Stimulated activated CD8-positive, alpha-beta memory T cell treated with anti-CD3 and anti-CD28 coated beads, Interleukin-15, amount 100 ng/mL, for 24 hours (primary cell): ENCODE measurements at places on chromosomes 13 and 19.

DNA sequence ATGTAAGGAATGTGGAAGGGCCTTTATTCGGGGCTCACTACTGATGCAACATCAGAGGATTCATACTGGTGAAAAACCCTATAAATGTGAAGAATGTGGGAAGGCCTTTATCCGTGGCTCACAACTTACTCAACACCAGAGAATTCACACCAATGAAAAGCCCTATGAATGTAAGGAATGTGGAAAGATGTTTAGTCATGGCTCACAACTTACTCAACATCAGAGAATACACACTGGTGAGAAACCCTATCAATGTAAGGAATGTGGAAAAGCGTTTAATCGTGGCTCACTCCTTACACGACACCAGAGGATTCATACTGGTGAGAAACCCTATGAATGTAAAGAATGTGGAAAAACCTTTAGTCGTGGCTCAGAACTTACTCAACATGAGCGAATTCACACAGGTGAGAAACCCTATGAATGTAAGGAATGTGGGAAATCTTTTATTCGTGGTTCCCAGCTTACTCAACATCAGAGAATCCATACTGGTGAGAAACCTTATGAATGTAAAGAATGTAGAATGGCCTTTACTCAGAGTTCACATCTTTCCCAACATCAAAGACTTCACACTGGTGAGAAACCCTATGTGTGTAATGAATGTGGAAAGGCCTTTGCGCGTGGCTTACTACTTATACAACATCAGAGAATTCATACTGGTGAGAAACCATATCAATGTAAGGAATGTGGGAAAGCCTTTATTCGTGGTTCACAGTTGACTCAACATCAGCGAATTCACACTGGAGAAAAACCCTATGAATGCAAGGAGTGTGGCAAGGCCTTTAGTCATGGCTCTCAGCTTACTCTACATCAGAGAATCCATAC is 44.3 kb downstream of the ZNF585A start:
- DNase-seq = no peak

GRCh38 chr19:13819238-13819637 is 24.0 kb downstream of the ZSWIM4 start:
- no peak for DNase-seq

- no peak for DNase-seq
Observed at GRCh38 chr13:111342721-111343120, 22.3 kb downstream of the TEX29 start.

DNA sequence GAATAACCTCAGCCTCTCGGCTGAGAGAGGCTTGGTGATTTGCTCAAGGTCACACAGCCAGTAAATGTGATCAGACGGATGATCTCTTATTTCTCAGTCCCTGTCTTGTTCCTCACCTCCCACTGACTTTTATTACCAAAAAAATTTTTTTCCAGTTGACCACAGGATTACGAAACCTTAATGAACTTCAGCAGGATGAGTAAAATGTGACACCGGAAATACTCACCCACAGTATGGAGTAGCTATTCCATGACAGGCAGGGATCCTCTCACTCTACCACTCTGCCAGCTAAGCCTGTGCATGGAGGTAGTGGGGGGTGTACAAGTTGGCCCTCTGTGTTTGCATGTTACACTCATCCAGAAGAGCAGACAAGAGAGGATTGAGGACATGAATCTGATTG is 916.4 kb downstream of the UQCRFS1 start:
- no peak for DNase-seq

DNA sequence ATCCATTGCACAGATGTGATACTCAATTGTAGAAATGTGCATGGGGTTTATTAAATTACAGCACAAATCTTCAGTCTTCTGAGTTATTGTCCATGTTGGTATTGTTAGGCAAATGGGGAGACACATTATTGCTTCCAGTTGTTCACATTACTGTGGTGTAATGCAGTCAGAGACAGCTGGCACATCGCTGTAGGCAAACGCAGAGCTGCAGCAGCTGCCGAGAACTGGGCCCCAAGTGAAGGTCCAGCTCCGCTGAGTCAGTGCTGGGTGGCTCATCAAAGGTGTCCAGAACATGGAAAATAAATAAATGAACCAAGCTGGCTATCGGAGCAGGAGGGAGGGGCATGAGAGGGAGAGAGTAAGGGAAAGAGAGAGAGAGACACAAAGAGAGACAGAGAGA is 299.1 kb upstream of the OBI1 start:
- no peak for DNase-seq

GRCh38 chr19:38281811-38282566 is 17.6 kb downstream of the SPINT2 start:
- no peak for DNase-seq

DNA sequence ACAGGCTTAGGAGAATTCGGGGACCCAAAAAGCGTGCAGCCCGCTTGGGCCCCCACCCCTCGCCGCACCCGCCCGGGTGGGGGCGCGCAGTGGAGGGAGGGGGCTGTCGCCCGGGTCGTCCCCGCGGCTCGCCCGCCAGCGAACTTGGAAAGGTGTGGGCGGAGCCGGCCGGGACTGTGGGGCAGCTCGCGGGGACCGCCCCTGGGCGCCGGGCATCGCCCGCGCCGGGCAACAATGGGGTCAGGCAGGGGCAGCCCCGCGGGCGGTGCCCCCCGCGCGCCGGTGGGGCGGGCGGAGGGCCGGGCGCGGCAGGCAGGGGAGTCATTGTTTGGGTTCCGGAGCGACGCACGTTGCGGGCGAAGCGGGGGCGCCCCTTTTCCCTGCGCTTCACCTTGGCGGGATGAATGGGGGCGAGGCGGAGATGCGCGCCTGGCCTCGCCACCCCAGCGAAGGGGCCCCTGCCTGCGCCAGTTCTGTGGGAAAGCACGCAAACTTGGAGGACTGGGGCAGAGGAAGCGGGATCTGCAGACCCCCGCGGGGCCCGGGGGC is 647 bp upstream of the KLF12 start:
- DNase-seq = peak; percentile 33

GRCh38 chr19:18193388-18194180 is 566 bp downstream of the MPV17L2 start:
- no peak for DNase-seq

DNA sequence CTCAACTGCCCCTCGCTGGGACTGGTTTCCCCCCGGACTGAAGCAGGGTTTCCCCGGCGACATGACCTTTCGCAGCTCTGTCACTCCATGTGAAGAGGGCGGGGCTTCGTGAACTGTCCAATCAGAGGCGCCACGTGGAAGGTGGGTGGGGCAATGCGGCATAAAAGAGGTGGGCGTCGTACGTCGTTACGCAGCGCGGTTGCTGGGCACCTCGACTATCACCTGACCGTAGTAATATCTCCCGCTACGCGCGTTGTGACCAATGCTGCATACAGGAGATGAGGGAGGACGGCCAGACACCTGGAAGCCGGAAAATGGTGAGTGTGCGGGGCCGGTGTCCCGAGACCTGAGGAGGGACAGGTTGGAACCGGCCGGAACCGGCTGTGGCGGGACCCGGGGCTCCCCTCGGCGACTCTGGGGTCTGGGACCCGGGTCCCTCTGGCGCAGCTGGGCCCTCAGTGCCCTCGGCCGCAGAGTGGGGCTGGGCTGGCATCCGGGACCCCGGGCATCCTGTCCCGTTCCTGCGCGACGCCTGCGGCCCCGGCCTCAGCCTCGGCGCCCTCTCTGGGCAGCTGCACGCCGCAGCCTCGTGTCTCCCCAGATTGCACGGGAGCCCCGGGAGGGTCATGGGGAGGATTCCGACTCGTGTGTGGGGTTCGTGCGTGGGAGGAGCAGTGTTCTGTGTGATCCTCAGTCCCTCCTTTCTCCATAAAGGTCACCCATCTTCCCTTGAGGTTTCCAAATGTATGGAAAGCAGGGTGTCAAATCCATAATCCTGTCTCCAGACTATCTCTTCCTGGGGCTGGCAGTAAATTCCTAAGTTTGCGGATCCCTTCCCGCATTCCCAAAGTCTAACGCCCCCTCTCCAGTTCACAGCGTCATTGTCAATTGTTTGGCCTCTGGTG is 32.2 kb downstream of the ZNF136 start:
- peak; percentile 39 for DNase-seq

DNA sequence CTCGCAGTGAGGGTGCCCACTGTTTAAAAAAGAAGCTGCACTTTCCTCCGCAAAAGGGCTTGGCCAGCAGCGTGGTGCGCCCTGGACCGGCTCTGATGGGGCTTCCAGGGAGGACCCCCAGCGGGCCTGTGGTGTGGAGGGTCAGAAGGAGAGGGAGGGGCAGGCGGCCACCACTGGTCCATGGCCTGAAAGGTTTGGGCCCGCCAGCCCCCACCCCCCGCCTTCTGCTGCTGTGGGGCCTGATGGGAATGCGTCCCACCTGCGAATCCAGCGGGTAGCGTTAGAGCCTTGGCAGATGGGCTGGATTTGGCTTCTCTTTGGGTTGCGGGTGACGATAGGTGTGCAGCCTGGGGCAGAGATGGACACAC is 34.7 kb downstream of the TMEM255B start:
- DNase-seq = no peak

DNA sequence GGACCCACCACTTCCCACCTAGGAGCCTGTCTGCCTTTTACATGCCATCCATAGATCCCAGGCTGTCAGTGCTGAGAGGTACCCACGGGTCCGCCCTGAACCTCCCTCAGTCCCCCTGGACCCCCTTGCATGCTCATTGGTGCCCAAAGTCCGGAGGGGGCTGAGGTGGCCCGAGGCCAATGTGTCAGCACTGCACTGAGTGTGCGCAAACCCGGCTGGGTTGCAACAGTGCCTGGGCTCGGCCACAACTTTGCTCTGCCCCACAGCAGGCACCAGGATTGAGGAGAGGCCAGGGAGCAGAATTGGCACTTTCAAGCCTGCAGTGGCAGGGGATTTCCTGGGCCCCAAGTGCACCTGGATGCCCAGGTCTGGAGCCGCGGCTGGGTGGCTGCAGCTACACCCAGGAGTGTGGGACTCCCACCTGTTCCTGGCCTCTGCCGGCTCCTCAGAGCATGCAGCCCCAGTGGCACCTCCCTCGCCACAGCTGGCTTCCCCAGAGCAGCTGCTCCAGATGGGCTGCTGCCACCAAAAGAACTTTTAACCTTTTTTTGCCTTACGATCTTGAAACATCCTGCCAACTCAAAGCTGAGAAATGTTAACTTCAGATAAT is 837.0 kb downstream of the SLITRK6 start:
- DNase-seq = no peak

GRCh38 chr19:54473071-54473891 is at the start of gene CDC42EP5:
CDC42EP5 (minus strand) TSS chr19:54473296; CDS start chr19:54465547, 7,749 bp downstream.
- DNase-seq = no peak

DNA sequence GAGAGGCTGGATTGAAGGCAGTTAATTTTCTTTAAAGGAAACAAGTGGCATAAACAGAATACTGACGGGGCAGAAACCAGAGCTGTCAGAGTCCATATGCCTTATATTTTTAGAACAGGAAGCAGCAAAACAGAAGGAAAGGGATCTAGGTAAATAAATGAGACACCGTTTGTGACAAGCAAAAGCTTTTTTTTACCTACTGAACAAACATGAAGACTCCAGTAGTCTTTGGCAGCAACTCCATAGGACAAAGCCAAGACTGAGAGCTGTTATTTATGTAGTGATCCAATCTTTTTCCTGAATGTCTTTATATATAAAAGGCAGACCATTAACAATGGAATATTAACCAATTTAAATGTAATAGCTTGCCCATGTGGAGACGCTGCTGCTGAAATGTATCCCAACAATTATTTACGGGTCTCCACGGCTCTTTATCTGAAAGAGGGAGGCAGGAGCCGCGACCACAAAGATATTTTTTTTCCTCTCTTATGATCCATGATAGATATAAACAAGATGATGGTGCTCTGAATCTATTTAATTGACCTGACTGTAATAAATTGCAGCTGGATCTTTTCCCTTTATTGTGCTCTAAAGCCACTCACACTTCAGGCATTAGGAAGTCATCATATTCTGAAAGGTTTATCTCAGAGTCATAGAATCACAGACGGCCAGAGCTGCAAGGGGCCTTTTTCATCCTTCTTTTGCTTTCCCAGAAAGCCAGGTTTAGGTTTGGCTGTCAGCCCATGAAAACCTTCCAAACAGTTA is 687.8 kb downstream of the EFNB2 start:
- no peak for DNase-seq

DNA sequence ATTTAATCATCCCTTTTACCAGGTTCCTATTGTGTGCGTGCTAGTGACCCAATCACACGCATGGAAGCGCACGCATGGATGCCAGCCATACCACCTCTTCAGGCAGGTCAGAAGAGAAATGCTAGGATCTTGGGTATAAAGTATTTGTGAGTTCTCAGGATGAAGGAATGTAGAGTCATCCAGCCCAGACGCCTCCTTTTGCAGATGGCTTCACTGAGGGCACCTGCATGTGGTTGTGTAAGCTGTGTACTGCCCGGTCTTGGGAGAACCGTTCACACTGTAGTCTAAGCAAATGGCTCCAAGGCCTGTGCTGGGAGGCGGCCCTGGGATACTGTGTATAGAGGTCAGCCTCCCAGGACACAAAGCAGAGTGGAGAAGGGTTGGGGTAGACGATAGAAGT is 7.5 kb downstream of the ARHGEF7 start:
- no peak for DNase-seq

GRCh38 chr13:27650312-27650711 is 28.6 kb downstream of the POLR1D start:
- no peak for DNase-seq

DNA sequence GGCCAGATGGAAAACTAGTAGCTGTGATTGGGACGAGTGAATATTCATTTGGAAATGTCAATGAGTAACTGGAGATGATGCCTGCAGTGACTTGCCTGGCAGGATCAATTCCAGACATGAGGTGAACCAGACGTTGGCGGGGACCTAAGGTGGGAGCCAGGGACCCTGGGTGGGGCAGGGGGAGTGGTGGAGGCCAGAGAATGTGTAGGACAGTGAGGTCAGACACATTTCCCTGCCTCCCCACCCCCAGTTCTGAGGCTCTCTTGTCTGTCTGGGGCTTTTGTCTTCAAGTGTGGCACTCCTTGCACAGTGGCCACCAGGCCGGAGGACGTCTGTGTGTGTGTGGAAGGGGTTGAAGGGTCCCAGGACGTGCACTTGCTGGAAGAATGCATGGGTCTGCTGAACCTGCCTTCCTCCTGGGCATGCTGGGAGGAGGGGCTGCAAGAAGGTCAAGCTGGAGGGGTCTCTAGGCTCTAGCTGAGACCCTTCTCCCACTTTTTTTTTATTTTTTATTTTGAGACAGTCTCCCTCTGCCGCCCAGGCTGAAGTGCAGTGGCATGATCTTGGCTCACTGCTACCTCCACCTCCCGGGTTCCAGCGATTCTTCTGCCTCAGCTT is 51.6 kb downstream of the CHST8 start:
- DNase-seq = no peak

DNA sequence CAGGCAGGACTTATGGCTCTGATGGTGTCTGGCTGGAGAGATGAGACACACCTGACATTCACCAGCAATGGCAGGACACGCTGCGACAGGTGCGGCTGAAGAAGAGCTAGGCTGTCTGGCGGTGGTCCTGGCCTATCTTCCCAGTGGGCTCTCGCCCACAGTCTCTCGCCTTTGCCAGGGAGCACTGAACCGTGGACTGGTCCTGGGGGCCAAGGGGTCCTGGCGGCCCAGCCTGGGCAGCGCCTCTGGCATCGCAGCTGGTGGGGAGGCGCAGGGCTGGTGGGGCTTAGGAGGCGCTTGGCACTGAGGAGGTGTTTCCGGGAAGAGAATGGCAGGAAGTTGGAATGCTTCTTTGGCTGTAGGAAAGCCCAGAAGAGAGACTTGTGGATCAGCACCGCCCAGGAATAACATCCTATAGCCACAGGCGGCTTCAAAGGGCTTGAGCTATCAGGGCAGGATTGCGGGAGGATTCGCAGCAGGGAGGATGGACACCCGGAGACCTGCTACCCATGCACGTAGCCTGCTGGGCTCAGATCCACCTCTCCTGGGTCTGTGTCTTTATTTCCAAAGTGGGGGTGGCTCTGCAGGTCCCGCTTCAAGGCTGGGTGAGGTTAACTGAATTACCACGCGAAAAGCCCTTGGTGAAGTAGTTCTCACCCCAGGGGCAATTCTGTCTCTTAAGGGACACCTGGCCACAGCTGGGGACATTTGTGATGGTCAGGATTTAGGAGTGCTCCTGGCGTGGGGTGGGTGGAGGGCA is 14.6 kb downstream of the KDM4B start:
- no peak for DNase-seq
